GM03348 (cell line): ENCODE measurements at places on chromosomes 6 and 20.

- DNase-seq = no peak
These were observed 41.8 kb downstream of the RBM38 start for GRCh38 chr20:57432862-57433491.

DNA sequence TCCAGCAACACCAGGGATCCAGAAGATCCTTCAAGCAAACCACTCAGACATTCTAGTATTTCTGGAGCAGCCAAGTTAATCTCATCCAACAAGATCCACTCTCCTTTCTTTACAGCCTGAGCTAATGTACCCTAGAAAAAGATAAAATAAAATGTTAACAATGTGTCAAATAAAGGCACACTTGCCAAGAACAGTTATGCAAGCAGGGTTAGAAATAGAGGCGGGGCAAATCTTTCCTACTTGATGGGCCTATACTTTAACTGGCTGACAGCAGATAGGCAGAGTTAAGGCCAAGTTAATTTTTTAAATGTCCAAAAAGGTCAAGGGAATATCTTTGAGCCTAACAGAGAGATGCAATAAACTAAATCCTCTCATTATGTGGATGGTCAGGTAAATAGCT lies 60.8 kb downstream of the MDN1 start:
- DNase-seq = no peak

DNA sequence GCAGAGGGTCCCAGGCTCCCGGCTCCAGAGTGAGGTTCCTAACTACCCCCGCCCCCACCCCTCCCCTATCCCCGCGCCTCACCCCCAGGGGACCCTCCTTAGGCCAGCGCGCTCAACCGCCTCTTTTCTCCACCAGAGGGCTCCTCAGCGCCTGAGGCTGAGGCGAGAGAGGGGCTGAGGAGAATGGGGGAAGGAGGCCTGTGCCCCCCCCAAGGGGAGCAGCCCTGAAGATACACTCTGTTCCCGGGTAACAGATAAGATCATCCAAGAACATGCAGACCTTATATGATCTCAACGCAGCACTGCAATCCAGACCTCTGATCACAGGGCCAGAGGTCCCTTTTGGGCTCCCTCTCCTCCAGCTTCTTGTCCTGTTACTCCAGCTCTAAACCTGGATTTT lies 43.3 kb upstream of the MRPS10 start:
- peak; percentile 66 for DNase-seq

- DNase-seq = no peak
These were observed 13.9 kb downstream of the FOXO3 start for GRCh38 chr6:108574457-108575141.

- no peak for DNase-seq
These were observed 28.5 kb downstream of the ERMARD start for GRCh38 chr6:169779896-169780295.

GRCh38 chr20:4071178-4071693 lies 55.9 kb upstream of the RNF24 start:
- no peak for DNase-seq

DNA sequence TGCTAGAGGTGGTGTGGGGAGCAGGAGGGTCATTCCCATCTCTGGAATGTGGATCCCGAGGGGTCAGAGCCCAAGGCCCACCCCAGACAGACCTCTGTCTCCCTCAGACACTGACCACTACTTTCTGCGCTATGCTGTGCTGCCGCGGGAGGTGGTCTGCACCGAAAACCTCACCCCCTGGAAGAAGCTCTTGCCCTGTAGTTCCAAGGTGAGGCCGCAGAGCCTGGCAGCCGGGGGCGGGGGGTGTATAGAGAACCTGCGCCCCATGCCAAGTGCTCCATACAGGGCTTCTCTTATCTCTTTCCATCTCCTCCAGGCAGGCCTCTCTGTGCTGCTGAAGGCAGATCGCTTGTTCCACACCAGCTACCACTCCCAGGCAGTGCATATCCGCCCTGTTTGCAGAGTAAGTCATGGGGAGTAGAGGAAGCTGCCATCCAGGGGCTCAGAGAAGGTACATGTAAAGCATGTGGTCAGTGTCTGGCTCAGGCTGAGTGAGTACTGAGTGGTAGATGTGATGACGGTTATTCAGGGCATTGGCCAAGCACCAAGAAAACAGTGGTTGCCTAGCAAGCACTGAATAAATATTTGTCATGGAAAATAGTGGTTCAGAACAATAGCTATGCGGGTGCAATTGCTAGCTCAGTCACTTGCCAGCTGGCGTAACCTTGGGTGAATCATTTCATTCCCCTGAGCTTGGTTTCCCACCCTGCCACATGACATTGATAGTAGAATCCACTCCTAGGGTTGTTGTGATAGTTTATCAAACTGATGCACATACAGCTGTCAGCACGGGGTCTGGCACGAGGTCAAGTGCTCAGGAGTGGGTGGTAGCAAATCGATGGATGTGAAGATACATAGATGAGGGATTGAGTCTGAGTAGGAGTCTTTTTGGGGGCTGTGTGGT lies 3.5 kb downstream of the PIGT start:
- DNase-seq = peak; percentile 85

- no peak for DNase-seq
These were observed 30.0 kb downstream of the SIRPA start for GRCh38 chr20:1924910-1925861.

DNA sequence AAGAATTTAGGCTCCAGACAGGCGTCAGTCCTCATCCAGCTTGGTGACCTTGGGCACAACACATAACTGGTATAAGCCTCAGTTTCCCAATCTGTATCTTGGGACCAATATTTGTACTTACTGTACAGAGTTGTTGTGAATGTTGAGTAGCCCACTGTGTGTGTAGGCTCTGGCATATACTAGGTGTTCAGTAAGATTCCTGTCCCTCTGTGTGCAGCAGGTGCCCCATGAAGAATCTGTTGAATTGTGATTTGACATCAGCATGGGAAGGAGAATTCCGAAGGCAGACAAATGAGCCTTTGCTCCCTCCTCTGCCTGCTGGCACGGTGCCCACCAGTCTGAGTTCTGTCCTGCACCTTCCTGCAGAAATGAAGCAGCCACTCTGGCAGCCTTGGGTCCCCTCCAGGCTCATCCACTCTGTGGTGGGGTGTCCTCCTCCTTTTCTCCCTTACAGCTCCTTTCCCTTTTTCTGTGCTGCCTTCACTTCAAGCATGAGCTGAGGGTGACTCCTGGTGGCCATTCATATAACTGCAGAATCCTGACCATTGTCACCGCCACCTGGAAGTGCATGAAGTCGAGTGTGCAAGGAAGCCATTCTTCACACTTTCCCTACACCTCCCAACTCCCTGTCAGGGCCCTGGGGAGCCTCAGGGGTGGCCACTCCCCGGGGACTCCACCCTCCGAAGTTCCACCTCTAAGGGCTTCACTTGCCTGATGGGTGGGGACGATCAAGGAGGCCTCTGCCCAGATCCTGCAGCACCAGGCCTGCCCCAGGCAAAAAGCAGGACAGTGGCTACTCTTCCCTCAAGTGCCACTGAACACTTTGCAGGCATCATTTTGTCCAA lies 48.2 kb downstream of the MRPL14 start:
- peak; percentile 84 for DNase-seq

- no peak for DNase-seq
These were observed 138.6 kb downstream of the RPS12 start for GRCh38 chr6:132952986-132953385.

DNA sequence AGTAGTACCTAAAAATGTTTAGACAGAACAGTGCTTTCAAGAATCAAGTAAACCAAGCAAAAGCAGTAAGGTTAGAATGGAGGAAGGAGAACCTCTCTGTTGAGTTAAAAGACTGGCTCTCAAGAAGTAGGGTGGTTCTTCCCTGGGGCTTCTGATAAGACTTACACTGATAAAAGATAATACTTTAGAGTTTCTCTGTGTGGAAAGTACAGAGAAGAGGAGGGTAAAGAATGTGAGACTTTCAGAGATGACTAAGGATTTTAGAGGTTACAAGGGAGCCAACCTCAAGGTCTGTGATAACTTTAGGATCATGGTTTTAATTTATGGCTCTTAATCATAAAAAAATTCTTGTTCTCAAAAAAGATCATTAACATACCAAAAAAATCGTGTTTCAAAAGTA lies 30.9 kb upstream of the ALDH8A1 start:
- DNase-seq = no peak

DNA sequence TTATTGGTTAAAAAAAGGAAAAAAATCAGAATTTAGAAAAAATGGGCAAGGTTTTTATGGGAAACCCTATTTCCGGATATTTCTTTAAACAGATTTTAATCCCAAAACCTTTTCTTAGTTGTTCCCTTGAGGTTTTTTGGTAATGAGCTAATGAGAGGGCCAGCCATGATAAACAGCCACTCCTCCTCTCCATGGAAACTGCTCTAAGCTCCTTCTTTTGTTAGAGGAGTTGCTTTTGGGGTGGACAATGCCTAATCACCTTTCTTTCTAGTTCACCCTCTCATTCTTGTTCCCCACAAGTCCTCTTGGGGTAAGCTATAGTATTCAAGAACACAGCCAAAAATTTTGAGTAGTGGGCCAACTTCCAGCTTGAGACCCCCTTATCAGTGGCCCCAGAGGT lies 105.0 kb upstream of the FAM184A start:
- DNase-seq = no peak

- peak; percentile 23 for DNase-seq
These were observed 3.6 kb upstream of the HINT3 start for GRCh38 chr6:125952764-125953501.

DNA sequence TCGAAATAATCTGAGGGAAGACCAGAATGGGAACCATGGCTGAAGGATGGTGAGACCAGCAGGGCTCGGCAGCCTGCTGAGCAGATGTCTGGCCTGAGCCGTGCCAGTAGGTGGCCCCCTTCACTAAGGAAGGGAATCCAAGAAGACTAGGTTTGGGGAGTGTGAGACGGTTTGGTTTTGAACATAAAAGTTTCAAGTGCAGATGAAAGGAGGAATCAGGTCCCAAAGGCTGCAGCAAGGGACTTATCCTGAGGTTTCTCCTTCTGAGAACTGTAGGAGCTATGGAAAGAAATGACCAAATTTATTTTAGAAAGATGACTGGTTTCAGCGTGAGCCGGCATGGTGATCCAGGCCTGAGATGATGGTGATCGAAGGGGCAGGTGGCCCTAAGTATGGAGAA lies 4.6 kb upstream of the OSER1 start:
- DNase-seq = peak; percentile 75

- no peak for DNase-seq
These were observed 49.1 kb upstream of the CEP85L start for GRCh38 chr6:118700531-118700930.

DNA sequence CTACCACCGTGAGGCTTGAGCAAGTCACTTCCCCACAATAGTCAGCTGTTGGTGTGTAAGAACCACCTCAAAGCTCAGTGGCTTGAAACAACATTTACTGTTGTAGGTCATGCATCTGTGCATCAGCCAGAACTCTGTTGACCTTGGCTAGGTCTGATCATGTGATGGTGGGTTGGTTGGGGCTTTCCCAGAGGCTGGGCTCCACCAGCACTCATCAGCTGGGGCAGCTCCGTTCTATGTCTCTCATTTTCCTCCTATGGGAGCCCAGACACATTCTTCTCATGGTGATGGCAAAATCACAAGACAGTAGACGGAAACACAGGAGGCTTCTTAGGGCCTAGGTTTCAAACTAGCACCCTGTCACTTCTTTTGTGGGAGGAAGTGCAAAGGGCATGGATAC lies 42.8 kb upstream of the PSMF1 start:
- no peak for DNase-seq

- no peak for DNase-seq
These were observed 25.8 kb upstream of the NRSN1 start for GRCh38 chr6:24100024-24100769.

DNA sequence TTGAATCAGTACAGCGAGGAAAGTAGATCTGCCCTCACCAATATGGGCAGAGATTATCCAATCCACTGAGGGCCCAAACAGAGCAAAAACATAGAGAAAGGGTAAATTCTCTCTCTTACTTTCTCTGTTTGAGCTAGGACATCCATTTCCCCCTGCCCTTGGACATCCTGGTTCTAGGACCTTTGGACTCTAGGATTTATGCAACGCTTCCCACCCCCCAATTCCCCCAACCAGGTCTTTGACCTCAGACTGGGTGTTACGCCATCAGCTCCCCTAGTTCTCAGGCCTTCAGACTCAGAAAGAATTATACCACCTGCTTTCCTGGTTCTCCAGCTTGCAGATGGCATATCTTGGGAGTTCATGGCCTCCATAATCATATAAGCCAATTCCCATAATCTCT lies 10.2 kb upstream of the B3GAT2 start:
- no peak for DNase-seq

DNA sequence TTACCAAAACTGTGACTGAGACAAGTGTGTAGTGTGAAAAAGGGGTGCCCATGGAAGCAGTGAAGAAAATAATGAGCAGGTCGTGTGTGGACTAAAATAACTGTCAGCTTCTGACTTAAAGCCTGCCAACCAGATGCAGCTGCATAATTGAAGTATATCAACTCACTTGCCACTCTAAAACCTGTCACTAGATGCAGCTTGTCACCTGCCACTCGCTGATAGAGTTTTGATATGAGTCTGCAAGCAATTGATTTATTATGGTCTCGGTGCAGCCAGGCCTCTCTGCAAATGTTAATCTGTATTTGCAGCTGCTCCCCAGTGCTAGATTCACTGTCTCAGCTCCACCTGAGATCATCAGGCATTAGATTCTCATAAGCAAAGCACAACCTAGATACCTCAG lies 1090.0 kb upstream of the EYS start:
- DNase-seq = no peak
